Effector memory CD4-positive, alpha-beta T cell (primary cell): ENCODE measurements at places on chromosomes 5 and 9.

GRCh38 chr9:91659529-91660495, 236.2 kb upstream of the NFIL3 start:
- DNase-seq, result no peak

- no peak for DNase-seq
Measured at GRCh38 chr5:93654676-93655075, 71.7 kb downstream of the NR2F1 start.

DNA sequence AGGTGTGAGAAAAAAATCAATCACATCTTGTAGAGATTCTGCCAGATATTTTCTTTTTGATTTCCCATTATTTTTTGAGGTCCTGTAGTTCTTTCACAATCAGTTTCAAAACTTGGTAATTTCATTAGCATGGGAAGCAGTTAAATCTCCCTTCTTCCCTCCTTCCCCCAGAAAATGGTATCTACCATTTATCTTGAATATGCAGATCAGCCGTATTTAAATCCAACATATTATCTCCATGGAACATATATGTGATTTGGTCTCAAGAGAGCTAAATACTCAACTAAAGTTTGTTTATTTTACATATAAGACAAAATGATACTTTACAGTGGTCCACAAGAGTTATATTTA, 1034.8 kb downstream of the CDH12 start:
- DNase-seq, result no peak

- no peak for DNase-seq
Measured at GRCh38 chr5:125492977-125493376, 746.5 kb upstream of the ZNF608 start.

DNA sequence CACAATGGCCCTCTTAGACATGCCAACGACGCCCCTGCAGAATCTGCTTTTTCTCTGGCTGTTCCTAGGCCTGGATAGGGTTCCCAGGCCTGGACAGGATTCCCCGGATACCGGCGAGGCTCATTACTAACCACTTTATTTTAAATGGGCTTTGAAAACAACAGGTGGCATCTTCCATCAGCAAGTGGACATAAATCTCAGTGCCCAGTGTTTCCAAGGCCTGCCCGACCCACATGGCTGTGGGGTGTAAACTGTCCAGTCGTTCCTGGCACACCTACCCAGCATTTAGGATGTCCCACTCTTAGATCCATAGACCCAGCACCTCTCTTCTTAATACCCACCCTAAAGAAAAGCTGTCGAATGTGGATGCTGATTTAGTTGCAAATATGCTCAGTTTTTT, 896 bp downstream of the CMBL start:
- no peak for DNase-seq

DNA sequence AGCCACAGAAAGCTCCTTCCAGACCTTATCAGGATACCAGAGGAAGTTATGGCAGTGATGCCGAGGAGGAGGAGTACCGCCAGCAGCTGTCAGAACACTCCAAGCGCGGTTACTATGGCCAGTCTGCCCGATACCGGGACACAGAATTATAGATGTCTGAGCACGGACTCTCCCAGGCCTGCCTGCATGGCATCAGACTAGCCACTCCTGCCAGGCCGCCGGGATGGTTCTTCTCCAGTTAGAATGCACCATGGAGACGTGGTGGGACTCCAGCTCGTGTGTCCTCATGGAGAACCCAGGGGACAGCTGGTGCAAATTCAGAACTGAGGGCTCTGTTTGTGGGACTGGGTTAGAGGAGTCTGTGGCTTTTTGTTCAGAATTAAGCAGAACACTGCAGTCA, 70.8 kb upstream of the ENTREP1 start:
- no peak for DNase-seq

DNA sequence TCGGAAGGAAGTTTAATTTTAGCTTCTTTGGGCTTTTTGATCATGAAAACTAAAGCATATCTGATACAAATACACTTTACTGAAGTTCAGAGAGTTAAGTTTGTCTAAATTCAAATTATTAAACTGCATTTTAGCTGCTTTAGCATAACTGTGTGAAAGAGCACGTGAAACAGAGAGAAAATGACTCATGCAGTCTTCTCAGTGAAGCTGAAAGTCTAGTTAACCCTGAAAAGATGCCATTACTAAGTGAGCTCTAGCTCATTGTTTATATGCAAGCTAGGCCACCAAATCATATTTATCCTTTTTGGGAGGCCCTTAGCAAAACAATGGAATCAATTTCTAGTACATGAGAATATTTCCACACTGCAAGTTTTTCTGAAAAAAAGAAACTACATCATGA, 27.6 kb downstream of the TPD52L3 start:
- DNase-seq, result no peak

GRCh38 chr9:119026120-119026519, 343.1 kb downstream of the BRINP1 start:
- no peak for DNase-seq

- DNase-seq, result no peak
Measured at GRCh38 chr9:129761901-129762369, 9.1 kb upstream of the PTGES start.

DNA sequence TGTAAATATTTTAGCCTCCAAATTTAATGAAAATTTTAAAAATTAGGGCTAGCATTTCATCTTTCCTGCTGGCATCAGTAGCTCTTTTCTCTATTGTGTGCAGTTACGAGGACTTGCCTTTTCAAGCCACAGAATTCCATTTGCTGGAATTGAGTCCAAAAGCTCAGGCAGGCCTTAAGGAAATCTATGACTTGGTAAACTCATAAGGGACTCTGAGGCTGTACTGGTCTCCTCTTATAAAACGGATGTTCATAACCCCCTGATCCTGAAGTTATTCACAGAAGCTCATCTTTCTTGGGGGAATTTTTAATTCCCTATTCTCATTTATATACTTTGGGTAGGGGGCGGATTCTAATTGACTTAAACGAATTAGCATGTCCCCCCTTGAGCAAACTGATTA, 23.4 kb downstream of the ANKRA2 start:
- no peak for DNase-seq

GRCh38 chr5:3222924-3223323, 372.7 kb upstream of the IRX1 start:
- DNase-seq, result no peak

DNA sequence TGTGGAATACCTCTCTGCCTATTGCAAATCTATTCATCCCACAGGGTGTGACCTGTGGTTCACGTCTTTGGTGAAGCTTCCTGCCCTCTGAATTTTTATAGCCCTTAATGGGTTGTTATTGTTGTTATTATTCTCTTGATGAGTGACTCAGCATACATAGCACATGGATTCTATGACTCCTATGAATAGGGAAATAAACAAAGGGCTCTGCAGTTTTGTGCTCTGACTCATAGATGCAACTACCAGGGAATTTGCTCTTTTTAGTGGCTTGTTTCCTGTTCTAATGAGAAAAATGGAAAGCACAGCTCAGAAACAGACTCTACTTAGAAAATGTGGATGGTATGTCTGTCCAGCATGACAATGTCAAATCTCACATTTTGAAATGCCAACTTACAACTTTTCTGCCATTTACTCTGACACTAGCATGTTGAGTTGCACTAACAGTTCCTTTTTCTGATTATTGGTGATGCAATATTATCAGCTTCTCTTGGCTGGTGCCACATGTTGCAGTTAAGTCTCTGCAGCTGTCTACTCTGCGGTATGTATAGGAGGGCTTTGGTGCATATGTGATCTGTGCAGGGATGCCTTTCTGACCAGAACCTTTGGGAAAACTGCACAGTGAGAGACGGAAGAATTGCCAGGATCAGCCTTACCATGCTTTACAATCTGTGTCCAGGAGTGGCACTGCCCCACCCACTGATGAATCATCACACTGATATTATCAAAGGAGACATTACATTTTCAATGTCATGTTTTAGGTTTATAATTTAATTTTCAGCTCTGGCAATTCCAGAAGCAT, 996.4 kb upstream of the WWC1 start:
- DNase-seq, result no peak

- DNase-seq, result no peak
Measured at GRCh38 chr5:167578977-167579692, 712.3 kb upstream of the WWC1 start.

GRCh38 chr5:153749960-153750359, 259.5 kb downstream of the GRIA1 start:
- DNase-seq, result no peak

GRCh38 chr5:93164690-93165089, 416.3 kb downstream of the NR2F1-AS1 start:
- DNase-seq, result no peak

DNA sequence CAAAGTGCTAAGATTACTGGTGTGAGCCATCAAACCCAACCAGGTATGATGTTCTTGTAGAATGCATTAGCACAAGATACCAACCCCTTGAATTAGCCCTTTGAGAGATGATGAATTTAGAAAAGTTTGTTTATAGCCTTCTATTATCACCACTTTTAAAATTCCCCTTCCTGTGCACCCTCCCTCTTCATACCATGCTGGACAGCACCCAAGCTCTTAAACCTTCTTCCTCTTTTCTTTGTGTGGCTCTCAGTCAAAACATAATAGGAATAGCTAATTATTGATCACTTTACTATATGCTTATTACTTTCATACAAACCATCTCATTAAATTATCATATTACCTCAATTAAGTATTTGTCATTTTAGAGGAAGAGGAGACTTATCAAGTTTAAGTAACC, 87.6 kb upstream of the TMED7 start:
- DNase-seq, result no peak

DNA sequence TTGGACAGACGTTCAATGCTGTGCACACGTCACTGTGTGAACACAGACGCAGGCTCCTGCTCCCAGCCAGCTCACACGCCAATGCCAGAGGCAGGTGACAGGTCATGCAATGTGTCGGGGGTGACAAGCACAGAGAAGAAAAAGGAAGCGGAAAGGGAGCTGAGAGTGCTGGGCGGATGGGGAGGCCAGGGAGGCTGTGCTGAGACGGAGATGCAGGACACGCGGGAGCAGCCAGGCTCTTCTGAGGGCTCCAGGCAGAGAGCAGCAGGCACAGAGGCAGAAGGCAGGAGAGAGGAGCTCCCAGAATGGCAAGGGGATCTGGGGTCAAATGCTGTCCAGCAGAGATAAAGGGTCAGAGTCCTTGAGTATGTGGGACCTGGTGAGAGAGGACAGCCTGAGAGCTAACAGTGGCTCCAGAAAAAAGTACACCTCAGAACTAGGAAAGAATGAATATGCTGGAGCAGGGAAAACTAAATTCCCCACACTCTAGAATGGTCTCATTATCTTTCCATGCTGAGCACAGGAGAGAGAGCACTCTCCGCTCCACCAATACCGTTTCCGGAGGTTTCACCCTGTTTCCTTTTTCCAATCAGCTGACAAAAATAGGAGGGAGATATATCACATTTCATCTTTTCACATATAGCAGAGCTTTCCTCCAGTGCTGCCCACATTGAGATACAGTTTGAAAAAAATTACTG, 32.8 kb upstream of the NSMF start:
- DNase-seq, result no peak

GRCh38 chr5:133638436-133638835, 26.1 kb upstream of the FSTL4 start:
- no peak for DNase-seq

GRCh38 chr5:33470544-33470943, 29.8 kb downstream of the TARS1 start:
- DNase-seq, result no peak

GRCh38 chr5:80217667-80218066, 38.2 kb downstream of the SERINC5 start:
- DNase-seq, result no peak

- DNase-seq, result no peak
Measured at GRCh38 chr9:21866302-21866701, 63.9 kb downstream of the MTAP start.

- DNase-seq, result no peak
Measured at GRCh38 chr9:134742822-134743535, 101.4 kb downstream of the COL5A1 start.

DNA sequence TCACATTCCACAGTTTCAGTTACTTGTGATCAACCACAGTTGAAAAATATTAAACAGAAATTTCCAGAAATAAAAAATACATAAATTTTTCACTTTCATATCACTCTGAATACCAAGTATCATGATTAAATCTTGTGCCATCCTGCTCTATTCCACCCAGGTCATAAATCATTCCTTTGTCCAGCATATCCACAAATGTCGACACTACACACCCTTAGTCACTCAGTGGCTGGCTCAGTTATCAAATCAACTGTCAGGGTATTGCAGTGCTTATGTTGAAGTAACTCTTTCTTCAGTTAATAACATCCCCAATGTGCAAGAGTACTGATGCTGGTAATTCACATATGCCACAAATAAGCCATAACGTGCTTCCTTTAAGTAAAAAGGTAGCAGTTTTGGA, 115.7 kb downstream of the FBXL17 start:
- DNase-seq, result no peak

DNA sequence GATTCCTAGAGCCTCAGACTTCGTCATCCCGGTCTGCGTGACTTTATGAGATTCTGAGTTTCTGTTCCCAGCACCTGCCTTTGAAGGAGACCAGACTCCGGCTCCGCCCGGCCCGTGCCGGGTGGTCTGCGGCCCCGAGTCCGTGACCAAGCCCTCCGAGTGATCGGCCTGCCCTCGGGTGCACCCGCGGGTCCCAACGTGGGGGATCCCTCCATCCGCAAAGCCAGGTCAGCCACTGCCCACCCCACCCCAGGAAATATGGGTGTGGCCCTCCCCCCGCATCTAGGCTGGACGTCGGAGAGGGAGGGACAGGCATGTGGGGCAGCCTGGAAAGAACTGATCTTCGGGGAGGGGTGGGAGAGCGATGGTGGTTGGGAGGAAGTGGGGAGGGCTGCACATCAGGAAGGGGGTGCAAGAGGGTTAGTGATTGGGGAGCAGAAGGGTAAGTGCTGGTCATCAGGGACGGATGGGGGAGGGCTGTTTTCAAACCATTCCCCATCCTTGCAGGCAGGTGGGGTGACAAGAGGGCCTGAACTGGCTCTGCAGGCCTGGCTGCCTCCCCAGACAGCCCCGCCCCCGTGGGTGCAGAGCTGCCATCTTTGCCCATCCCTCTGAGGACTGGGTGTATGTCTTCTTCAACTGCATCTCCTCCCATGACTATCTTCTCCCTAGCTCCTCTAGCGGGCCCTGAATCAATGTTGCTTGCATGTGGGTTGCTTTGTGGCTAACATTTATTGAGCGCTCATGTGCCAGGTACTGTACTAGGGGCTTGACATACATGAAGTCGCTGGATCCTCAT, 747 bp downstream of the LRSAM1 start:
- DNase-seq, result peak; percentile 14

GRCh38 chr5:36879274-36880033, 2.9 kb downstream of the NIPBL start:
- no peak for DNase-seq
